ENCODE measurements at places on chromosomes 16 and 17.

- no peak for DNase-seq
Measured at GRCh38 chr17:13395346-13395745, 206.4 kb downstream of the HS3ST3A1 start.

GRCh38 chr17:49631496-49631895 is 46.4 kb downstream of the SPOP start:
- DNase-seq, result peak; percentile 12

DNA sequence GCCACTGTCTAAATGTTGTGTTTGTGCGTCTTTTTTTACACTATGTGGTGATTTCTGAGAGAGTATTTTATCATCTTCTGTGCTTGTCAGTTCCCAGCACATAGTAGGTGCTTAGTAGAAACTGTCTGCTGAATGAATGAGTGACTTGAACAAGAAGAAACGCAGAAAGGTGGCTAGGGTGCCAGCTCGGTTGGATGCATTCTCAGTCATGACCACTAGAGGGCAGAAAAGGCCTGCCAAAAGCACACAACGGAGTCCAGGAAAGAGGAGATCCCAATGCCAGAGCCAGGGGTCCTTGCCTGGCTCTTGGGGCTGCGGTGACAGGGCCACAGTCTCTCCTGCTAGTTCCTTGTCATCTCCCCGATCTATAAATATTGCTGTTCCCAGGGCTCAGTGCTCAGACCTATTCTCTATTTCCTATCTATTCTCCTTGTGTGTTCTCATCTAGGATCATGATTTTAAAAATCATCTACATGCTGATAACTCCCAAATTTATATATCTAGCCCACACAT is 57.3 kb upstream of the CCL1 start:
- DNase-seq, result peak; percentile 78

- DNase-seq, result no peak
Measured at GRCh38 chr16:6969594-6969993, 363.1 kb upstream of the RBFOX1 start.

DNA sequence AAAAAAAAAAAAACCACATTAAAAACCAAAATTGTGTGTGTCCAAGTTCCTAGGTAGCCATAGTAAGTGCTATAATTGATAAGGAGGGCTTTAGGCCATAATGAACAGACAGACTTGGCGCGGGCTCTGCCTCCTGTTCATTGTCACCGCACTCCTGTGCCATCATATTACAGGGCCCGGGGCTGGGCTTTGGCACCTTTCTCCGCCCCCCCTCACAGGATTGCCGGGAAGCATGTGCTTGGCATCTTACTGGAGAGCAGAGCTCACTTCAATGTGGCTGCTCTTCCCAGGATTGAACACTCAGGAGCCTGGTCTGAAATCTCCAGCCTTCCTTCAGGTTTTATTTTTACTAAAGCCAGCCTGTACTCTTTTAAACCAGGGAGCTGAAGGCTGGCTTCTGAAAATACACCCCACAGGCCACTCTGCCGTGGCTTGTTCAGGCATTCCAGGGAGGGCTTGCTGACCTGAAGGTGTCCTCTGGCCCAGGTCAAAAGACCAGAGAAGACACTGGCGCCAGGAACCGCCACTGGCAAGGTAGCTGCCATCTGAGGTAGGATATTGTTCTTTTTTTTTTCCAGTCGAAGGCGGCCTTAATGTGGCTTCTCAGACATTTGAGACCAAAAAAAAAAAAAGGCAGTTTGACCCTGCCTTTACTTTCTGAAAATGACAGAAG is 39.3 kb downstream of the DHRS7B start:
- no peak for DNase-seq

- peak; percentile 57 for DNase-seq
Measured at GRCh38 chr17:40086150-40087044, 14.0 kb downstream of the NR1D1 start.

GRCh38 chr16:48487287-48487686 is 102.1 kb upstream of the SIAH1 start:
- no peak for DNase-seq

- no peak for DNase-seq
Measured at GRCh38 chr16:13269905-13270528, 368.6 kb downstream of the SHISA9 start.

GRCh38 chr17:55702150-55702549 is 20.5 kb downstream of the TMEM100 start:
- no peak for DNase-seq

GRCh38 chr17:41962768-41963434 is 3.7 kb upstream of the CNP start:
- DNase-seq, result peak; percentile 76

DNA sequence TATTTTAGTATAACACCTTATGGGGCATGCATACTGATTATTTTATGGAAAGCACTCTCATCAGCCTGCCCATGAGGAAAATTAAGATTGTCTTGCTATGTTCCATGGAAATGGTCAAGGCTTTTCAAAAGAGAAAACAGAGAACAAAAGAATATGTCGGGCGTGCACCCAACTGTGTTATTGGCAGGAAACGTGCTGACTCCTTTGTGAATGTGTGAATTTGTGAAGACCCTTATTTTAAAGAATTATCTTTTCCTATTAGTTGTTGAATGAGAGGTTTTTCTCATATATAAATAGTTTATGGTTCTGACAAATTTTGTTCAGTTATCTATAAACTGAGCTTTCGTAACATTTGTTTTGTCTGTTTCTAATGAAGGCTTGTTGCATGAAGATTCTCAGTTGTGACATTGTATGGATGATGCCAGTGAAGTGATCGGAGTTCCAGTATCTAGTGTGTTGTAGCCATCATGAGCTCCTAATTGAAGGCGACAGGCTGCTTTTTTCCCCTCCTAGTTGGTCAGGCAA is 180.0 kb downstream of the BCAS3 start:
- no peak for DNase-seq

- DNase-seq, result no peak
Measured at GRCh38 chr17:80883831-80884735, 107.6 kb upstream of the CHMP6 start.

DNA sequence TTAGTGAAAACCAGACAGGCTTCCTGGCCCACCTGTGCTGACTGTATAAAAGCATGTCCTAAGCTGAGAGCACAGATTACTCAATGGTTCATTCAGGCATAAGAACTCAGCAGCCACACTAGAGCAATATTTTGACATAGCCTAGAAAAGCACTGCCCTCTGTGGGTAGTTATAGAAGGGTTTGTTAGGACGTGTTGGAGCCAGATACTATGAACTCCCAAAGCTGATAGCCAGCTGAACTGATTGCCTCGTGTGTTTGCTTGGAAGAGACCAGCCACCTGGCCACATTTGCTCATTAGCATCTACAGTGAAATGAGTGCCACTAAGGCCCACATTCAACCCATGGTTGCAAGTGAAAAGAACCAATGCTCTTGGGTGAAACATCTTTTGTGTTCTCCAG is 30.8 kb upstream of the ABCA5 start:
- no peak for DNase-seq

GRCh38 chr17:60249290-60249826 is 99.6 kb downstream of the CA4 start:
- no peak for DNase-seq

- DNase-seq, result peak; percentile 73
Measured at GRCh38 chr17:31327534-31328159, 6.2 kb upstream of the EVI2A start.

- DNase-seq, result no peak
Measured at GRCh38 chr17:81261582-81262336, 22.6 kb downstream of the NDUFAF8 start.

- DNase-seq, result no peak
Measured at GRCh38 chr17:56934280-56934679, 20.4 kb upstream of the TRIM25 start.

All from AG08395 (cell line).